AG04450 (cell line): ENCODE measurements at places on chromosomes 6 and 20.

DNA sequence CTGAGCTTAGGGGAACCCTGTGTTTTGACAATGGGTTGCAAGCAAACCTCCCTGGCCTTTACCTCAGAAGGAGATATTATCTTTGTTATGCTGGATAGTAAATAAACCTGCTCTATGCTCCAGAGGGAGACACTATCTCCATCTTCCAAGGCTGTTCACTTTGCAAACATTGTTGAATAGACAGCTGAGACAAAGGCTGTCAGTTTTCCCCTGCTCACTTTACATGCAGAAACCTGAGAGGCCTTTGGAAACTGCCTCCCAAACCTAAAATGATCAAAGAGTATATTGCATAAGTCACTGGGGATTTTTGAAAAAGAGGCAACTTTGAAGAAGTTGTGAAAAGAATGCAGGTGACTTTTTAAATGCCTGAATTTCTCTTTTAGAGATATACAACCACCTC is 61.6 kb downstream of the MRAP2 start:
- DNase-seq: no peak

DNA sequence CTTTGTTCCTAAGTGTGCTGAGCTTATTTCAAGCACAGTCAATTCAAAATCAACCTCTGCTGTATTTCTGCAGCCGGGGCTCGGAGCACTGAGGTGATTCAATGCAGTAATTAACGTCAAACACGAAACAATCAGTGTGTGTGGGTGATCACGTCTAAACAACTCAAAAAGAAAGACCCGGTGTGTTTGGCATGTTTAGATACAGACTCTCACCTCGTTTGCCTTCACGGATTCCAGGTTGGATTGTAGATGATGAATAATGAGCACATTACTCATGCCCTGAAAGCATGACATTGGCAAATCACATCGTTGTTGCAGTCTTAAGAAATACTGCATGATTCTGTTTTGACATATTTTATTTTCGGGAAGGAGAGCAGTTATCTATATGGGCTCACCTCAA is 231.0 kb downstream of the QKI start:
- no peak for DNase-seq

DNA sequence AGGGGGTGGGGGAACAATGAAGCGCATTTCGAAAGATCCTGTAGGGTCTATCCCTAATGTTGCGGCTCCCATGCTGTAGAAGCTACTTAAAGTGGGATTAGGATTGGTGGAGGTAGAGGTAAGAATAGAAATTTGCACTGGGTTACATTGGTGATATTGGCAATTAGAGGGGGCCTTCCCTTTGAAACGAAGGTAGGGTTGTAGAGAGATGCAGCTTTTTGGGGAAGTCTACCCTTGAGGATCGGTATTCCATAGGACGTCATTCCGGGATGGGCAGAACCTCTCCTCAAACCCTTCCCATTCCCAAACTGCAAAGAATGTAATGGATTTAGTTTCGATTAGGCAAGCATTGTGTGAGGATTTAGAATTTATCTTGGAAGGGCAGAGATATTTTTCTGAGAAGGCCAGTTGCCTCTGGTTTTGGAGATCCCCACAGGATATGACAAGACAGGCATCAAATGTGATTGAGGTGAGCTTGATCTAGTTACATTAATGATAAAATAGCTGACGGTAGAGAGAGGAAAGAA is 5.4 kb upstream of the ZNFX1 start:
- DNase-seq: no peak

GRCh38 chr6:51855310-51856082 is 231.9 kb downstream of the PKHD1 start:
- DNase-seq: peak; percentile 1

DNA sequence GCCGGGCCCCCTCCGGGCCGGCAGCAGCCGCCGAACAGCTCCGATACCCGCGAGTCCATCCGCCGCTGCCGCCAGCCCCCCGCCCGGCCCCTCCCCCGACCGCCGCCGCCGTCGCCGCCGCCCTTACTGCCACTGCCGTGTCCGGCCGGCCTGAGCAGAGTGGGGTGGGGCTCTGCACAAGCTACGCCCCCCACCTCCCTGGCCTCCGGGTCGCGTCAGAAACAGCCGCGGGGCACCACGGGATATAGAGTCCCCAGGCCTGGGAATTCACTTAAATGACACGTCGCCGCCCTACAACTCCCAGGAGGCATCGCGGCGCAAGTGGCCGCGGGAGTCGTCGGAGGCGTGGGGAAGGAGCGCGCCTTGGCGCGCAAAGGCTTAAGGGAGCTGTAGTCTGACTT is at the start of gene GTPBP2:
Gene GTPBP2, minus strand, starts transcription at position 161 of the 401 bp plus-strand sequence. Its CDS starts 102 bp downstream, at position 59.
- peak; percentile 97 for DNase-seq

DNA sequence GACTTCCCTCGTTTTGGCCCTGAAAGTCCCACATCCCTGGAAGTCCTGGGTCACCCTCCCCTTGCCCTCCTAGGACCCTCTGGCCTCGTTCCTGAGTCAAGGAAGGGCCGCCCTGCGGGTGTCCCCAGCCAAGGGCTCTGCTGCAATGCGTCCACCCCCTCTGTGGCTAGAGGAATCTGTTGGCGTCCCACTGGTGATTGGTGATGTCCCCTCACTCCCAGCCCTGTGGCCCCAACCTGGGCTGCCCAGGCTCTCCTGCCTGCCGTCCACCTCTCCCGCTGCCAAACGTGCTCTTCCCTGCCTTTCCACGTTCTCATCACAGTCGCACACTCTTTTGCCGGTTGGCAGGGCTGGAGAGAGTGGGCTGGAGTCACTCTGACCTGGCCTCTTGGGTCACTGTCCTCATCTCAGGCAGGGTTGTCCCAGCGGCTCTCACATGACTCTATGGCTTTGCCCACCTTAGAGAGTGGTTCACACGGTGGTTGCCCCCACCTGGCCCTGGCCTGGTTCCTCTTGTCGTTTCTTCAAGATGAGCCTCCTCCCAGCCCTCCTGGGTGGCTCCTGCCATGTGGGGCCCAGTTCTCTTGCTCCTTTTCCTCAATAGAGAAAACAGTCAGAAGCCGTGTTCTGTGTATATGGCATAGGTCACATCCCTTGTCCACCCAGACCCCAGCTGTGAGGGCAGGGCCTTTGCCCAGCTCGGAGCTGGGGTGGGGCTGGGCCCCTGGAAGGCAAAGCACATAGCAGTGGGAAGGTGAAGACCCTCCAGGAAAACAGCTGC is 100.9 kb downstream of the TMEM242 start:
- DNase-seq: no peak

GRCh38 chr6:117491916-117492315 is 9.4 kb downstream of the DCBLD1 start:
- no peak for DNase-seq

DNA sequence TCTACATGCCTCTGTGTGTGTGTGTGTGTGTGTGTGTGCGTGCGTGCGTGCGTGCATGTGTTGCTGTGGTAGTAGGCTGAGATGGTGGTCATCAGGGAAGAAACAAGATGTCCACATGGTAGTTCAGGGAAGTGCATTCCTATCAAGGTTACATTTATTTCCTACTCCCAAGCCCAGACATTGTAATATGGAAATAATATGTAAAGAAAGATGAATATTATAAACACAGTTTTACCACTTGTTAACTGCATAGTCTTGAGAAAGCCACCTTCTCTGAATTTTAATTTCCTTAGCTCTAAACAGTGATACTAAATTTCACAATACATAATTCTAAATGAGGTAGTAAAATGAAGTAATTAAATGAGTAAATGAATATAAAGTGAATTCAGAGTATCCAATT is 14.0 kb downstream of the MEI4 start:
- DNase-seq: no peak

DNA sequence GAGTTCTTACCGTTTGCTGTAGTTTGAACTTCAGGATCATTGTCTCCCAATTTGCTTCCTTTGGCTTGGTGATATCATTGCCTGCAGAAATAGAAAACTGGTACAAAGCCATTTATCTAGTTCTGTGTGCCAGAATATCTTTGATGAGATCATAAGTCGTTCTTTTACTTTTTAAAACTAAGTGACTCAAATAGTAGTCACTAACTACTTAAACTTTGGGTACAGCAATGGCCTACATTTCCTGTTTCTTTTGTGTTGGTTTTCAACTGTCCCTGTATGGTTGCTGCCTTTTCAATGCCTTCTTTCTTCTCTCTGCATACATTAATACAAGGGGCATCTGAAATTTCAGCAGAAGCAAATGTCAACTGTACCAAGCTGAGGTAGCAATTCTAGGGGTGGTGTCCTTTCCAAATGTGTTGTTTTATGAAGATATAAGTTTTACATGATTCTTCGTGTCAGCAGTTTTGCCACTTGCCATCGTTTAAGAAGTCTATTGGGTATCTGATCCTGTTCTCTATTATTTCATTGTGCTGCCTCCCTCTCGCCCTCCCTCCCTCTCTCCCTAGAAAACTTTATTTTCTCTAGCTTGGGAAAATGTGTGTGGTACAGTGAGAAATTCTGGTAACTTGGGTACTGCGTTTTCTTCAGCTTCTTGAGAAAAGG is 238.5 kb downstream of the FARS2 start:
- no peak for DNase-seq
